Stimulated activated CD8-positive, alpha-beta memory T cell treated with anti-CD3 and anti-CD28 coated beads, Interleukin-7, amount 100 ng/mL, for 1 hour (primary cell): ENCODE measurements at places on chromosomes 5 and 9.

DNA sequence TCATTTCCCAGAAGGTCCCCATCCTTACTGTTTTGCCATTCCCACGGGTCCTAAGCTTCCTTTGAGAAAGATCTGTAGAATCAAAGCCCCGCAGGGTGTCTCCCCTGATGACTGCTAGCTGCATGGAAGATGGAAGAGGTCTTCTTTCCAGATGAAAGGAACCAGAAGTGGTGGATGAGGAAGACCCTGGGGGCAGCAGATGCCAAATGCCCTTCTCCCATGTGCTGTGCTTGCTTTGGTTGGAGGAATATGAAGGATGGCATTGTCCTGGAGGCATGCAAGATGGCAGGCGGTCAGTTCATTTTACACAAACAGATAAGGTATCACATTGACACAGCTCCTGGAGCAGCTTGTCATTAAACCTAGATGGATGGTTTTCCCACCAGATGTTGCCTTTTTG lies 25.8 kb upstream of the CER1 start:
- no peak for DNase-seq

DNA sequence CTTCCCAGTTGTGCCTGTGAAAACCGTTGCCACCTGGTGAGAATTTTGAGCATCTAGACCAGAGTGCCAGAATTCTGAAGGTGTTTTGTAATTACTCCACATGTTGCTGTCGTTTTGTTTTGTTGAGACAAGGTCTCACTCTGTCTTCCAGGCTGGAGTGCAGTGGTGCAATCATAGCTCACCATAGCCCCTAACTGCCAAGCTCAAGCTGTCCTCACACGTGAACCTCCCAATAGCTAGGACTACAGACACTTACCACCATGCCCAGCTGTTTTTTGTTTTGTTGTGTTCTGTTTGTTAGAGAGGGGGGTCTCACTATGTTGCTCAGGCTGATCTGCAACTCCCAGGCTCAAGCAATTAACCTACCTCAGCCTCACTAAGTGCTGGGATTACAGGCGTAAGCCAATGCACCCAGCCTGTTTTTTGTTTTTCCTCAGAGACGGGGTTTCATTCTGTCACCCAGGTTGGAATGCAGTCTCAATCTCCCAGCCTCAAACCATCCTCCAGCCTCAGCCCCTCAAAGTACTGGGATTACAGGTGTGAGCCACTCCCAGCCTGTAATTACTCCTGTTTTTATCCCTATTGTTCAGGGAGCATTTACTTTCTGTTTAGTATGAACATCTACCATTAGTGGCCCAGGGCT lies 121.1 kb upstream of the DMRT1 start:
- no peak for DNase-seq

GRCh38 chr5:179585941-179586401 lies 35.6 kb downstream of the RUFY1 start:
- no peak for DNase-seq

GRCh38 chr5:168356592-168356991 lies 65.1 kb downstream of the WWC1 start:
- no peak for DNase-seq

DNA sequence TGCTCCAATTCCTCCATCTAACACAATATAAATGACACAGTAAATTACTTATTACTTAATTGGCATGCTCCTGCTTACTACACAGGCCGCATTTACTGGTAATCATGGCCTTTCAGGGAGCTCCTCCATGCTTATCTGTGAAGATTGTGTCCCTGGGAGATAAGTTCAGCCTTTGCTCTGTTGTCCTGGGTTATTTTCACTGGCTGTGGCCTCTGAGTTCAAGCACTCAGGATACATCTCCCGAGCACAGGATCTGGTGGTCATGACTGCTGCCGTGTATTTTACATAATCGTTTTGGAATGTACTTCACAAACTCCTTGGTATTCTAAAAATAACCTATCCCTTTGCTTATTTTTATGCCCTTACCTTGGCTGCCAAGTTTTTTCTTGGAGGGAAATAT lies 215.7 kb downstream of the ICE1 start:
- DNase-seq: no peak

- no peak for DNase-seq
These were observed 387.4 kb downstream of the ACTL7B start for GRCh38 chr9:108468364-108468763.

DNA sequence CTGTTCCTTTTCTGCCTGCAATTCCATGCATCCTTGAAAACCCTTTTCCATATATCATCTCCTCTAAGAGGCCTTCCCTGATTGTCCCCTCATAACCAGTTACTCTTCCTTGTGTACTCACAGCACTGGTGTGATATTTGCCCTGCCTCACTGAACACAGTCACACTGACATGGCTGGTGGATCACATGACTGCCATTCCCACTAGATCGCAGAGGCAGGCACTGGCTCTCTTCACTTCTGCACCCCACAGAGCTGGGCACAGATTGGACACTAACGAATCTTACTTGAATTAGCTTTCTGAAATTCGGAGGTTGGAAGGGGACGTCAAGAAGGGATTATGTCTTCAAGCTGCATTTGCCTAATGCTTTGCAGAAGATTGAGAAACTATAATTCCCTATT lies 208.0 kb downstream of the PAPPA start:
- no peak for DNase-seq

DNA sequence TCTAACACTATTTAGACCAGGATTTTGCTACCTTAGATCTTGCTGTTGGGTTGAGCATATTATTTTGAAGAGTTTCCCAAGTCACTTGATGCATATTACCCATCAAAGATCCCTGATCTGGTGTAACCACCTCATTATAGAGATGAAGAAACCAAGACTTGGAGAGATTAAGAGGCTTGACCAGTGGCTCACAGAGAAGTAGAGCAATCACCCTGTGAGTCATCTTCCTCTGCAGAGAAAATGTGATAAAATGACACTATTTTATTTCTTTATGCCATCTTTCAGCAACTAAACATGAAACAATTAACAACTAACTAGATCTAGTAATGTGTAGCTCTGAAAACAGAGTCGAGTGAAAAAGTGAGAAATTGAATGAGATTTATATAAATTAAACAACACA lies 76.1 kb downstream of the KIF4B start:
- no peak for DNase-seq

- no peak for DNase-seq
These were observed 106.7 kb downstream of the PCSK5 start for GRCh38 chr9:75997206-75997605.

GRCh38 chr5:10760096-10760920 lies 726 bp downstream of the DAP start:
- DNase-seq: no peak

DNA sequence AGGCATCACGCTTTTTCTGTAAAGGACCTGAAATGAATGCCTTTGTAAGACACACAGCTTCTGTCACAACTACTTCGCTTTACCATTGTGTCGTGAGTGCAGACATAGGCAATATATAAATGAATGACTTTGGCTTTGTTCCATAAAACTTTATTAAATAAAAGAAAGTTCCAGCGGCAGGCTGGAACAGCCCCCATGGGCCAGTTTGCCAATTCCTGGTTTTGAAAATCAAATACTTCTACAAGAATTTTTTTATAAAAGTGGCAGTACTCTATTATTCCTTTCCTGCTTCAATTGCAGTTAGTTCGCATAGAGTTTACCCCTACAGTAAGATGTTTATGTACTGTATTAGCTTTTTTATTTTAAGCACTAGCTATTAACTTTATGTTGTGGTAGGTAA lies 53.7 kb downstream of the SRFBP1 start:
- DNase-seq: no peak

DNA sequence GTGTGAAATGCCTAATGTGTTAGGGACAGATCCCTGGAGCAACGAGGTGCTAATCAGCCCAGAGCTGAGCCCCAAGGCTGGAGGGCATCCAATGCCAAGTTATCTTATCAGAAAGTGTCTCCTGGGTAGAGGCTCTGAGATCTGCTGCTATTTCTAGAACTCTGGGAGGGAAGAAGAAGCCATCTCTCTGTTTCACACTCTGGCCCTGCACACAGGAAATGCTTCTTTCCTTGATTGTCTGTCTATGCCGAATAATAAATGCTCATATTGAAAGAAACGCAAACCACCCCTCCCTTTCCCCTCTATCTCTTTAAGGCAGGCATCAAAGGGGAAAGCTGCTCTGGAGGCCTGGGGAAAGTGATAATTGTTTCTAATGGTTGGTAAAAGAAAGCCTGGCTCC lies 166.7 kb downstream of the PAPPA start:
- no peak for DNase-seq

DNA sequence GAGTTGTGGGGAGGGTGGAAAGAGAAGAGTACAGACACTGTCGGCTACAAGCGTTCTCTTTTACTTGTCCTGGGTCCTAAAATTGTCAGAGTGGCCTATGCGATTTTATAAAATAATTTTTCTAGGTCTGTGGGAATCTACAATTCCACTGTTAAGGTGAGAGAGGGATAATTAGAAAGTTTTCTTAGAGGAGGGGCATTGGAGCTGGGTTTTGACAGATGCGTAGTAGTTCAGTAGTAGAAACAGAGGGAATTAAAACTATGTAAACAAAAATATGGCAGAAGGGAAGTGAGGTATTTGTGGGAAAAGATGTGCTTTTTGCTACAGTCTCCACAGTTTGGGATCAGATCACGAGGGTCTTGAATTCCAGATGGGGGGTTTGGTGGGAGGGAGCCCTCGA lies 129.1 kb upstream of the SHB start:
- DNase-seq: no peak

DNA sequence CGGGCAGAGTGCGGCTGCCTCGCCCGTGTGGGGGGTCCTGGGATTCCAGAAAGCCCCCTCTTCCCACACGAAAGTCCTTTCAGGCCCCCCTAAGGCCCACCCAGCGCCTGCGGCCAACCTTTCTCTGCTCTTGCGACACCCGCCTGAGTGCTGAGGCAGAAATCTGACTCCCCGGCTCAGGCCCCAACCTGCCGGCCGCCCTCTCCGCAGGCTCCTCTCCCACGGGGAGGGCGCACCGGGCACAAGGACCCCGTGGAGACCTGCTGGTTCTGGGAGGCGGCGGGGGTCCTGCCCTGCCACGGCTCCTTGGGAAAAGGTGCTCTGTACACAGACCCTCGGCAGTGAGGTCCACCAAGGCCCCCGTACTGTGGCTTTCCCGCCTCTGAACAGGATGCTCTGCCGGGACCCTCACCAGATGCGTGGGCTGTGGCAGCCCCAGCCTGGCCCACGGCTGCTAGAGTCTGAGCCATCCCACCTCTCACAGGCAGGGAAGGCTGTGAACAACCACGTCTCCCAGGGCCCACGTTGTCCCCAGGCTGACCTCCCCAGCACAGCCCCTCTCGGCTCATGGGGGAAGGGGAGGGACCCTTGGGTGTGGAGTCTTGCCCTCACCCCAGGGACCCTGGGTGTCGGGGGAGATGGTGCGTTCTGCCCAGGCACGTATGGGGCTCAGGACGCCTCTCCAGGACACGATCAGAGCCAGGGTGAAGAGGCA lies 41.5 kb upstream of the EGFL7 start:
- no peak for DNase-seq

- DNase-seq: no peak
These were observed 244.7 kb downstream of the ICE1 start for GRCh38 chr5:5667136-5667554.

DNA sequence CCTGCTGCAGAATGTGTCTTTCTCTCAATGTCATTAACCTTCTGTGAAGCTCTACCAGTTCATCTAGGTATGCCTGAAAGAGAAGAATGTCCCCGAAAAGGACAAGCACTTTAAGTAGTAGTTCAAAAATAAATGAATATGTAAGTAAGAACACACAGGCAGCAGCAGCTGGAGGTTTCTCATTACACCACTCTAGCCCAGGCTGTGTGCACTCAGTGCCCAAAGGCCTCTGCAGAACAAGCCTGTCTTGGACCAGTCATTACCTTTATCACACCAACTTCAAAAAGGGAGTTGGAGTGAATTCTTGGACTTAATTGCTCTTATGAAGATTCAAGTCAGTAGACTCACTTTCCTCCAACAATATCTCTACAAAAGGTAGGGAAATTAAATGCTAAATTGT lies 268.8 kb downstream of the MLLT3 start:
- no peak for DNase-seq

GRCh38 chr5:98796197-98796972 lies 22.9 kb downstream of the RGMB start:
- DNase-seq: no peak

DNA sequence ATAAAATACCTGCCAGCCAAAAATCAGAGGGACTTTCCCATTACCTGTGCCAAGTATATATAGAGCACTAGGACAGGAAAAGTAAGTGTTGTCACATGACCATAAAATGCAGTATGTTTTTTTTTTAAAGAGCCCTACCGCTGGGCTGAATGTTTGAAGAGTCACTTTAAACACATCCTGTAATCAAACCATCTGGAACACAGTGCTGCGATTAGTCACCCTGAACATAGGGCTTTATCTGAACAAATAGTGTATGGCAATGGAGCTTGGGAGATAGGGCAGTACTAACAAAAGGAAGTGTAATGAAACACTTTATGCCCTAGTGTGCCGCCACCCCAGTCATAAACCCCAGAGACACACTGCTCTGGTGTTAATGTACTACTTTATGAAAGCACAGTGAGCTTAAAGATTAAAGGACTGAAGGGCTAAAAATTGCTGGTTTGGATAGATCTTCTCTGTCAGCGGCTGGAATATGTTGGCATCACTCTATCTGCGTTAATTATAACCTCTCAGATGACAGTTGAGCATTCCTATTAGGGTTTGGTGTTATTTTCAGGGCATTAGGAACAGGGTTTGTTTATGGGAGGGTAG lies 90.4 kb downstream of the ZNF608 start:
- no peak for DNase-seq

GRCh38 chr5:27875148-27875547 lies 836.8 kb upstream of the CDH9 start:
- DNase-seq: no peak

- no peak for DNase-seq
These were observed 24.4 kb downstream of the RNF145 start for GRCh38 chr5:159184858-159185381.

DNA sequence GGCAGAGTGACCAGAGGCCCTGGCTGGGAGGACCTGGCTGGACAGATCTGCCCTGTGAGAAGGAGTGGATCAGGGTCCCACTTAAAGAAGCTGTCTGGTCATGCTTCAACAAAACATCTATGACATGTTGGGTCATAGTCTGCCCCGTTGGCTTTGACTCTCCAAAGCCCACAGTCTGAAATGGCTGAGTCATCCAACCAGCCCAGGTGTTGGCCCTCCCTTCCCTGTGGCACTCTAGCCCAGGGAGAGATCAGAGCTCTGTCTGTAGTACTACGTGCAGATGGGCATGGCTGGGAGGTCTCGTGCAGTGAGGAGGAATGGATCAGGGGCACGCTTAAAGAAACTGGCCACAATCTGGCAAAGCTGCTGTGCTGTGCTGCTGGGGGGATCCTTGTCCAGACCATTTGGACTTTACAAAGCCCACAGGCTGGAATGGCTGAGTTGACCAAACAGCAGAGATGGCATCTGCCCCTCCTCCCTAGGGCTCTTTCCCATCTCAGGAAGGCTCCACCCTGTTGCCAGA lies 206.1 kb downstream of the TUSC1 start:
- no peak for DNase-seq

DNA sequence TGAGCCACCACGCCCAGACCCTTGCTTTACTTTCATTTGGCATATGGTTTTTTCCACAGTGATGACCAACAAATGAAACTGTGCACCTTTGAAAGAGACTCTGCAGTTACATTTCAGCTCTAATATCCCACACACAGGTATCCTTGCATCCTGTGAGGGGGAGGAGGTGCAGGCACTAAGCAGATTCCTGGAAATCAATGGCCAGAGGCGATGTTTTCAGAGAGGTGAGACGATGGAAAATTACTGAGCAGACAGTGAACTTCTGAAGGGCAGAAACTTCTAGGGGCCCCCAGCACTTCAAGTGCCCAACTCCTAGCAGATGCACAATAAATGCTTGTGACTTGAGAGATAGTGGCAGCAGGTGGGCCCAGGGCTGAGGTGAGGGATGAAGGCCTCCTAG lies 29.8 kb upstream of the GNE start:
- DNase-seq: no peak
